ENCODE measurements at places on chromosomes 5 and 9.

- peak; percentile 61 for DNase-seq
Measured at GRCh38 chr9:114504341-114505186, 709 bp downstream of the WHRN start.

GRCh38 chr5:60333005-60333571 lies 366.9 kb downstream of the DEPDC1B start:
- no peak for DNase-seq

DNA sequence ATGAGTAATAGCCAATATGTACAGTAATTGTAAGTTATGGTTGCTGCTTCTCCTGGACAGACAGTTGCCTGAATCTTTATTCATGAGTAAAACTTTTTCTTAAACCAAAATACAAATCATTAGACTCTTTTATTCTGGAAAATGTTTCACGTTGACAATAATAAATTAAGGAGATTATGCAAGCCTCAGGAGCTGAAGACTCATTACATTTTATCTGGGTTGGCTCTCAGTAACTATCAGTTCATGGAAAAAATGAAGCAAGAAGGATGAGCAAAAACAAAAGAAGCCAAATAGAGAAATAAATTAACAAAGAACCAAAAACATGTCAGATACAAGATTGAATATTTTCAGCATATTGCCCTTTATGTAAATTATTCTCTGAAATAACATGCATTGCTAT lies 88.9 kb upstream of the PRR16 start:
- no peak for DNase-seq

DNA sequence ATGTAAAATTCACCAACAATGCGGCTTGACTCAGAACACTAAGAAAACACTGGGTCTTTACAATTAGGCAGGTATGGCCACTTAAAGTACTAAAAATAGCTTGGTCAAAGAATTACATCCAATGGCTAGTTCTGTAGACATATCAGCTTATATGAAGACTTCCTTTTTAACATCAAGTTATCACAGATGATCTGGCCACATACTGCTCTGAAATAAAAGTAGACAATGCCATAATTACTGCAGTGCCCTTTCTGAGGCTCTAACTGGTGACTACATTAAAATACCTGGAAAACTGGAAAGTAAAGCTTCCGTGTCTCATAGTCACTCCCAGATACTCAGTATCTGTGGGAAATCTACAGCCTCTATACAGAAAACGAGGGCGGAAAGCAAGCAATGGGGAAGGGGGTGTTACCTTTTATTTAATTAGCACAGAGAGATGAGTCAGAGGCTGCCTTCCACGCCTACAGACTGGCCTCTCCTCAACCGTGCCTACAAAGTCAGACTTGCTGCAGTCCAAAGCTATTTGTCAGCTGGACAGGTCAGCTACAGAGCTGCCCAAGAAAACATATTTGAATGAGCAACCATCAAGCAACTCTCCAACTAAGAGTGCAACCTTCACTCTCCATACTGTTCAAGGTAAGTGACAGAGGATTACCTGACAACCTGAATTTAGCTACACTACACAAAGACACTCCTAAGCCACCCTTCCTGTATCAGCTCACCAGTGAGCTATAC lies 8.7 kb downstream of the SERINC5 start:
- DNase-seq, result peak; percentile 66

- peak; percentile 60 for DNase-seq
Measured at GRCh38 chr9:96874947-96875460, 20.7 kb upstream of the ZNF782 start.

- no peak for DNase-seq
Measured at GRCh38 chr5:155729684-155730059, 597.3 kb upstream of the SGCD start.

GRCh38 chr9:21688108-21689102 lies 114.0 kb upstream of the MTAP start:
- no peak for DNase-seq

All from activated CD4-positive, alpha-beta T cell treated with anti-CD3 and anti-CD28 coated beads for 36 hours (primary cell).